ENCODE measurements at places on chromosomes 11 and 22. TPM values are rescaled to one million over a fixed set of nuclear protein-coding genes. Genes with fewer than 3 reads are reported as not detected.

ADM2 gene
- total RNA-seq, result 1.1 TPM

PATE4 gene
- total RNA-seq, result not detected

MMP3 gene
- total RNA-seq, result not detected

CYTH4 gene
- total RNA-seq, result 134 TPM

DNA sequence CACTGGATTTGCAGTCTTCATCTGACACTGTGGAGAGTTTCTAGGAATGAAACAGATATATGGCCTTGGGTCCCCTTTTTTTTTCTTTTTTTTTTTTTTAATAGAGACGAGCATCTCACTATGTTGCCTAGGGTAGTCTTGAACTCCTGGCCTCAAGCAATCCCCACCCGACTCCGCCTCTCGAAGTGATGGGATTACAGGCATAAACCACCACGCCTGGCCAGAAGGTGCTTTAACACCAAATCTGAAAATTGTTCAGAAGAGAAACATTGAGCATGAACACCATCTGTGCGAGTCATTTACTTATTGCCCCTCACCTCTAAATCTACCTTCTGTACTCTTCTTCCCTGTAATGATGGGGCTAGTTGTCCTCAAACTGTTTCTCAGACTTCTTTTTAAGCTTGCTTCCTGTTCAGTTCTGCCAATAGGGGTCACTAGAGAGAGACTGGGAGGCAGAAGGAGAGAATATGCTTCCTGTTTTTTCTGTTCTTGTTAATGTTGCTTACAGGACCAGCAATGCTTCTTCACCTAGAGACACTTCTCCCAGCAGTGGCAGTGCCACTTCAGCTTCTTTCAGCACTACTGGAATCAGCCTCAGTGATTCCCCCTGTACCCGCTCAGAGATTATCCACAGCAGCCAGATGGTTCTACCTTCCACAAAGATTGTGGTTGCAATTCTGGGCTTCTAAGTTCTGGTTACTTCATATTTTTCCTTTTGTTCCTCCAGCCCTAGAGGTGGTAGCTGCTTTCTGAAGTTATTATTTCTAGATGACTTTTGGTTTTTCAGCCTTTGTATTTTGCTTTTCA, 20.8 kb upstream of the ZBED5 start:
- H3K4me3 ChIP-seq, result no peak overlapping the region
- H3K27me3 ChIP-seq, result no peaks in the 10 kb centered on the region
- H3K36me3 ChIP-seq, result no peaks in the 10 kb centered on the region

DNA sequence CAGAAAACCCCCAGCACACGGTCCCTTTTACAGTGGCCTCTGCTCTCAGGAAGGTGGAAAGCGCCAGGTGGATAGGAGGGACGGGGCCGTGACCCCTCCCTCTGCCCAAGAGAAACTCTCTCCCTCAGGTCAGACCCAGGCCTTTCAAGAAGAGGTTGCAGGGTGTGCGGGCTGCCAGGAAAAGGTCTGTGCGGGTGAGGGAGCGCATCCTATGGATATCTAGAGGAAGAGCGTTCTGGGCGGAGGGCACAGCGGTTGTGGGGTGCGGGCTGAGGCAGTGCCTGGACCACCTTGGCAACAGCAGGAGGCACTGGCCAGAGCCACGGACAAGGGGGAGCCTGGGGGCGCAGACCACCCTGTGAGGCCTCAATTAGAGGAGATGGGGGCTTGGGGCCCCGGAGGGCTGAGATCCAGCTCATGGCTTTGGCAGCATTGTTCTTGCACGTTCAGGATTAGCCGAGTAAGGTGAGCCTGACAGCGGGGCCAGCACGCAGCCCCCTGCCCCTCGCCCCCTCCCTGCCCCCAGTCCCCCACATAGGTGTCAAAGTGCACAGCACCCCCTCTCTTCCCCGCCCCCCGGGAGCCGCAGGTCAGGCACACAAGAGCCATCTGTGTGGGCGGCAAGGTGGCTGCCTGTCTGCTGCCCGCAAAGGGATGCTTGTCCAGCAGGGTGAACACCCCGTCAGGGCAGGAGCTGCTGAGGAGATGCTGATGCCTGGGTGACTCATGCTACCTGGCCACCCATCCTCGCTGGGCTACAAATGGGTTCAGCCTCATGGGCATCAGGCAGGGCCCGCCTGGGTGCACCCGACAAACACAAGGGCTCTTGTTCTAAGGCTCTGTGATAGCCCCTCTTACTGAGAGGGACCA, 92.8 kb upstream of the KCNQ1OT1 start:
- DNase-seq, result no peak
- H3K36me3 ChIP-seq, result peaks cover 2% of the 10 kb centered on the region
- H3K4me1 ChIP-seq, result peaks cover 13% of the 10 kb centered on the region
- no peaks in the 10 kb centered on the region for H3K27me3 ChIP-seq

- H3K4me3 ChIP-seq, result no peak overlapping the region
- no peaks in the 10 kb centered on the region for H3K4me1 ChIP-seq
- no peak for DNase-seq
- H3K27me3 ChIP-seq, result peaks cover 3% of the 10 kb centered on the region
- H3K27ac ChIP-seq, result no peak overlapping the region
Observed at GRCh38 chr11:69867076-69868005, 48.1 kb upstream of the FGF3 start.

GRCh38 chr11:8720352-8720751, 37.8 kb downstream of the RPL27A start:
- peaks cover 3% of the 10 kb centered on the region for H3K4me1 ChIP-seq
- DNase-seq, result no peak
- no peaks in the 10 kb centered on the region for H3K36me3 ChIP-seq
- no peak overlapping the region for H3K27ac ChIP-seq
- no peak overlapping the region for H3K4me3 ChIP-seq

All from CD4-positive, alpha-beta T cell (primary cell).